ENCODE measurements at places on chromosomes 1 and 21. TPM values are rescaled to one million over a fixed set of nuclear protein-coding genes. Genes with fewer than 3 reads are reported as not detected.

The SPATA45 gene
- total RNA-seq, result not detected

GRCh38 chr1:57819893-57820292, 396.0 kb upstream of the DAB1 start:
- no peaks in the 10 kb centered on the region for H3K4me1 ChIP-seq
- no peak overlapping the region for H3K4me3 ChIP-seq
- H3K27ac ChIP-seq, result no peak overlapping the region
- DNase-seq, result no peak
- H3K36me3 ChIP-seq, result no peaks in the 10 kb centered on the region

GRCh38 chr1:2312160-2312514, 79.2 kb downstream of the MORN1 start:
- H3K4me1 ChIP-seq, result peaks cover 18% of the 10 kb centered on the region
- H3K27me3 ChIP-seq, result no peaks in the 10 kb centered on the region
- DNase-seq, result no peak
- peak overlapping the region; percentile 83 for H3K27ac ChIP-seq
- H3K4me3 ChIP-seq, result no peak overlapping the region

DNA sequence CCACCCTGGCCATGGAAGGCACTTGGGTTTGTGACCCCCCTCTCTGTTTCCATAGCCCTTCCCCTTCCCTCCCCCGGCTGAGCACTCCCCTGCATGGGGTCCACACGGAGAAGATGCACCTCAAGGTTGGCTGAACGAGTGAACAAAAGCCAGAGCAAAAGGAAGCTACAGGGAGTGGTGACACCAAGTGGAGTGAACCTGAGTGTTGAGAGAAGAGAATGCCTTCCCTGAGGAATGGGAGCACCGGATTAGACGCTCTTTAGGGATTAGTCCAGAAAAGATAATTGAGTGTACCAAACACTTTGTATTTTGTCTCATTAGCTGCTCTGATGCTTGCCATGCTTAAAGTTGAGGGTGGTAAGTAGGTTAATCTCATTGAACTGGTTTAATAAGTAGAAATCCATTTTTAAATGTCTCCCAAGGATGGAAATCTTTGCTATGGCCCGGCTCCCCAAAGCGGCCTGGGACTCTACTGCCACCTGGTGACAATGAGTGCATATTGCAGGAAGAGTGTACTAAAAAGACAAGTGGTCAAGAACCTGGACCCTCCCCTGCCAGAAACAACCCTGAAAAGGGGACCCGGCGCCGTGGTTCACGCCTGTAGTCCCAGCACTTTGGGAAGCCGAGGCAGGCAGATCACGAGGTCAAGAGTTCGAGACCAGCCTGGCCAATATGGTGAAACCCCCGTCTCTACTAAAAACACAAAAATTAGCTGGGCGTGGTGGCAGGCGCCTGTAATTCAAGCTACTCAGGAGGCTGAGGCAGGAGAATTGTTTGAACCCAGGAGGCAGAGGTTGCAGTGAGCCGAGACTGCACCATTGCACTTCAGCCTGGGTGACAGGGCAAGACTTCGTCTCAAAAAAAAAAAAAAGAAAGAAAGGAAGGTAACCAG, 150.6 kb upstream of the ZC3H12A start:
- no peak overlapping the region for H3K4me3 ChIP-seq
- peaks cover 3% of the 10 kb centered on the region for H3K36me3 ChIP-seq
- no peak overlapping the region for H3K27ac ChIP-seq
- H3K4me1 ChIP-seq, result no peaks in the 10 kb centered on the region
- no peak for DNase-seq

DNA sequence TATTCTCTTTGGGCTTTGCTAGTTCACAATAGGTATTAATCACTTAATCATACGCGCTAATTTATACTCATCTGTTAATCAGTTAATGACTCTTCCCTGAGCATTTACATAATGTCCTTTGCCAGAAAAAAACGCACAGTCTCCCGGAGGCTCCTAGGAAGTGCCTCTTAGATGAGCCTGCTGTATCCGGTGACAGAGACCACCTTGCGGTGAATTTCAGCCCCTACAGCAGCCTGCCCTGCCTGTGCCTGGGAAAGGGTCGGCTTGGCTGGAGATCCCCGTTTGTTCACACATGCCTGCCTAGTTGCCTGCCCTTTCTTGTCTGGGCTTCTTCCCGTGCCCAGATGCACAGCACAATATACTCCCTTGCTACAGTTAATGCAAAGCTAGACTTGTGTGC, 152.9 kb downstream of the ZBTB18 start:
- no peak for DNase-seq
- H3K27me3 ChIP-seq, result peaks cover 33% of the 10 kb centered on the region
- H3K36me3 ChIP-seq, result no peaks in the 10 kb centered on the region
- no peaks in the 10 kb centered on the region for H3K4me1 ChIP-seq
- H3K27ac ChIP-seq, result no peak overlapping the region

The MCOLN2 gene
- 19.3 TPM for total RNA-seq

The EYA3 gene
- 12.5 TPM for total RNA-seq

- H3K36me3 ChIP-seq, result no peaks in the 10 kb centered on the region
- no peak for DNase-seq
- H3K27ac ChIP-seq, result no peak overlapping the region
- H3K27me3 ChIP-seq, result no peaks in the 10 kb centered on the region
- no peak overlapping the region for H3K4me3 ChIP-seq
Measured at GRCh38 chr1:167592475-167592874, 37.6 kb upstream of the RCSD1 start.

GRCh38 chr1:38166461-38166860, 119.9 kb upstream of the POU3F1 start:
- no peak overlapping the region for H3K4me3 ChIP-seq
- no peaks in the 10 kb centered on the region for H3K36me3 ChIP-seq
- no peaks in the 10 kb centered on the region for H3K4me1 ChIP-seq
- peaks cover 34% of the 10 kb centered on the region for H3K27me3 ChIP-seq
- no peak for DNase-seq
- H3K27ac ChIP-seq, result no peak overlapping the region

- peaks cover 16% of the 10 kb centered on the region for H3K36me3 ChIP-seq
- DNase-seq, result no peak
- no peak overlapping the region for H3K4me3 ChIP-seq
- no peaks in the 10 kb centered on the region for H3K27me3 ChIP-seq
- peak overlapping the region; percentile 61 for H3K27ac ChIP-seq
Measured at GRCh38 chr1:19083081-19083480, 126.6 kb upstream of the IFFO2 start.

The GSTM5 gene
- not detected for total RNA-seq

The ITGB2 gene
- 359 TPM for total RNA-seq

- no peak for DNase-seq
- H3K36me3 ChIP-seq, result peaks cover 11% of the 10 kb centered on the region
- H3K27me3 ChIP-seq, result no peaks in the 10 kb centered on the region
- no peak overlapping the region for H3K27ac ChIP-seq
- no peak overlapping the region for H3K4me3 ChIP-seq
Measured at GRCh38 chr1:241507189-241507863, 12.2 kb downstream of the FH start.

DNA sequence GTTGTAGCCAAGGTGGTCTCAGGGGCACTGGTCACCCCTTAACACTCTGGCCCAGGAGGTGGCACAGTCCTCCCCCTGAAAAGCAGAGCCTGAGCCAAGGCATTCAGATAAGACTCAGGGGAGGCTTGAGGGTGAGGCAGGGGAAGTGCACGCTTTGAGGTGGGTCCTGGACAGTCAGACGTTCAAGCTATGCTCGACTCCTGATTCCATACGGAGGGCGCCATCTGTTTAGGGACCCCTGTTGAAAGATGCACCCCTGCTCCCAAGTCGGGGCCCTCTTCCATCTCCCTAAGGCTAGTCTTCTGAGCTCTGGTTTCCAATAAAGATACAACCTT, 12.9 kb upstream of the CHI3L1 start:
- no peak overlapping the region for H3K4me3 ChIP-seq
- no peak overlapping the region for H3K27ac ChIP-seq
- peaks cover 58% of the 10 kb centered on the region for H3K27me3 ChIP-seq
- H3K36me3 ChIP-seq, result peaks cover 2% of the 10 kb centered on the region

DNA sequence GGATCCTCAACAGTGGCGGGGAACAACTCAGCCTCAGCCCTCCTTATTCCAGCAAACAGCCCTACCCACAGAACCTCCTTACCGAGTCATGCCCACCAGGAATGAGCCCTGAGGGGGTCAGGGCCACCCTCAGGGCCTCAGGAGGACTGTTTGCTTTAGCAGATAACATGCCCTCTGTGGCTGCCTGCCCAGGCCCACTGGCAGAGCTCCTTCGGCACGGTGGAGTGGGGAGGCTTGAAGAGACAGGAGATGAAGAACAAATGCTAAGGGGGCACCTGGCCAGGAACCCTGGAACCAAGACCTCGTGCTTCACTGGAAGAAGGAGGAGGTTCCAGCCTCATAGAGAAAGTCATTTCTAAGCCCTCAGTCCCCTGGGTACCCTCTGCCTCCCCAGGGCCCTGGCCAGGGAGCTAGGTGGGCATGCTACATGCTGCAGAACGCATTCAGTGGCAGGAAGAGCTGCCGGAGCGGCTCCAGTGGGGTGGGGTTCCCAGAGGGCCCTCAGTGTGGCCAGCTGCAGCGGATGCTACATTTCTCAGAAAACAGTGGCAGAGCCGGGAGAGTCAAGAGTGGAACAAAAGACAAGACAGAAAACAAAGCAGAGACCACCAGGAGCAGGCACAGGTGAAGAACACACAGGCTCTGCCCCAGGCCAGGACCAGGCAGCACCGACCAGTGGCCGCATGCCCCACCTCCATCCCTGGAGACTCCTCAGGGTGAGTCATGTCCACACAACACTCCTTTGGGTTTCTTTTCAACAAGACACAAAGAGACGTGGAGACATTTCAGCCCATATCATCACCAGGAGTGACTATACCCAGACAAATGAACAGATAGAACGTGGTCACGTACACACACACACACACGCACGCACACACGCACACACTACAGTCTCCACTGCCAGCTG, 39.8 kb downstream of the RIMS3 start:
- no peaks in the 10 kb centered on the region for H3K36me3 ChIP-seq
- H3K4me1 ChIP-seq, result peaks cover 16% of the 10 kb centered on the region
- H3K4me3 ChIP-seq, result no peak overlapping the region
- no peak for DNase-seq
- H3K27ac ChIP-seq, result no peak overlapping the region

DNA sequence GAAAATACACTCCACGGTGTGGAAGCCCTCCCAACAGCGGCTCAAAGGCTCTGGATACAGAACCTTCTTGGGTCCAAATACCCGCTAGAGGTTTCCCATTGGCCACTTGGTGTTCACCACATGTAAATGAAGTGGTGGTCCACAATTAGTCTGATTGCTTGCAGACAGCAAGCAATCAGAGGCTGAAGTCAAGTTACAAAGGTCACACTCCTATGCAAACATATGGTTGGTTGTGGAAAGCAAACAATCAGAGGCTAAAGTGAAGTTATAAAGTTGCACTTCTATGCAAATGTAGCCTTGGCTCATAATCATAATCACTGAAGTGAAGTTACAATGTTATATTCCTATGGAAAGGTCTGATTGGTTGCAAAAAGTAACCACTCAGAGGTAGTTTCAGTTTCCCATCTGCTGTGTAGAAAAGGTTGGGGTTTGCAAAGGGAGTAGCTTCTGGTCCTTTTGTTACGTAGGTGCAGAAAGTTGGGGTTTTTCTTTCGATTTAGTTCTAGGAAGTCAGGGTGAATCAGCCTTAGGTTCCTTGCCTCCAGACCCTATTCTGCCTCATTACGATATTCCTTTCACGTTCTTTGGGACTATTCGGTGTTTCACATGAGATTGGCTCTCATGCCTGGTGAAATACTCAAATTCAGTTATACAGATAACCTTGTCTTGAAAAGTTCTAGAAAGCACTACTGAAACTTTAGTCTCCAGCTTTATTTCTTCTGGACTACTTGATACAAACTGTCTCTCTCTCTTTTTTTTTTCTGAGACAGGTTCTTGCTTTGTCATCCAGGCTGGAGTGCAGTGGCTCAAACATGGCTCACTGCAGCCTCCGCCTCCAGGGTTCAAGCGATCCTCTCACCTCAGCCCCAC, 36.7 kb upstream of the MTF2 start:
- H3K27me3 ChIP-seq, result no peaks in the 10 kb centered on the region
- H3K4me1 ChIP-seq, result peaks cover 5% of the 10 kb centered on the region
- no peak for DNase-seq
- H3K27ac ChIP-seq, result peak overlapping the region; percentile 92
- no peaks in the 10 kb centered on the region for H3K36me3 ChIP-seq

- no peak overlapping the region for H3K4me3 ChIP-seq
- H3K27ac ChIP-seq, result no peak overlapping the region
- H3K4me1 ChIP-seq, result no peaks in the 10 kb centered on the region
- peaks cover 15% of the 10 kb centered on the region for H3K27me3 ChIP-seq
- no peaks in the 10 kb centered on the region for H3K36me3 ChIP-seq
Measured at GRCh38 chr1:57440096-57440495, 16.2 kb upstream of the DAB1 start.

DNA sequence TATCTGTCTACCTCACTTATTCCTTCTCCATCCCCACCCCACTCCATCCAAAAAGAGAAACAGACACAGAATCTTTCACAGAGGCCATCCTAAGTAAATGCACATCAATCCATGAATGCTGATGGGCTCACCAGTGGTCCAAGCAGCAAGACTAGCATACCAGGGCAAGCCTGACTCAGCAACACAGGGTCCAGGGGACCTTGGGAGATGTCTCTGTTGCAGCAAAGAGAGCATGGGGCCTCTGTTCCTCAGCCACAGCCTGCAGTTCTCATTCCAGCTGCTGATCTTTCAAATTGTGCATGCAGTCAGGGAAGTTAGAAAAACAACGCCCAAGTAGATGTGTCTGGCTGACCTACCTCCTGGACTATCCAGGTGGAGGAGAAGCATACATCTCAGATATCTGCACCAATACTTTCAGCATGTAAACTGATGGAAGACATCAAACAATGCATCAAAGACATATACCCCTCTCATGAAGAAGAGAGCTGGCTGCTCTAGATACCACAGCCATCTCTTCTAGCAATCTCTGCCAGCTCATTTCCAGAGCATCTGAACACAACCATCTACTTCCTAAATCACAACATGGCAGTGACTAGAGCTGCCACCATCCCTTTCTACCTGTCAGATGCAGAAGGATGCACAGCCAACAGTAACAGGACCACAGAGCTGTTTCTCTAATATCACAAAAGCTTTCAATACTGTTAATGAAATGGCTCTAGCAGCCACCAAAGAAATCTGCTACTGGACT, 54.5 kb downstream of the CD34 start:
- H3K36me3 ChIP-seq, result peaks cover 11% of the 10 kb centered on the region
- no peaks in the 10 kb centered on the region for H3K27me3 ChIP-seq
- DNase-seq, result no peak
- peaks cover 41% of the 10 kb centered on the region for H3K4me1 ChIP-seq
